ENCODE measurements at places on chromosomes 16 and 17.
A peak's percentile ranks its signal among the peaks of the same experiment; 100 is the strongest.

GRCh38 chr17:19370493-19370960 lies 7.8 kb upstream of the MAPK7 start:
- no peak for DNase-seq

GRCh38 chr16:28261942-28262341 lies 30.4 kb upstream of the SBK1 start:
- no peak for DNase-seq

- DNase-seq = no peak
Measured at GRCh38 chr17:66540131-66540781, 237.8 kb downstream of the PRKCA start.

GRCh38 chr17:73013816-73014663 lies 78.4 kb downstream of the SLC39A11 start:
- DNase-seq = no peak

- no peak for DNase-seq
Measured at GRCh38 chr17:56880133-56880532, 33.7 kb downstream of the TRIM25 start.

DNA sequence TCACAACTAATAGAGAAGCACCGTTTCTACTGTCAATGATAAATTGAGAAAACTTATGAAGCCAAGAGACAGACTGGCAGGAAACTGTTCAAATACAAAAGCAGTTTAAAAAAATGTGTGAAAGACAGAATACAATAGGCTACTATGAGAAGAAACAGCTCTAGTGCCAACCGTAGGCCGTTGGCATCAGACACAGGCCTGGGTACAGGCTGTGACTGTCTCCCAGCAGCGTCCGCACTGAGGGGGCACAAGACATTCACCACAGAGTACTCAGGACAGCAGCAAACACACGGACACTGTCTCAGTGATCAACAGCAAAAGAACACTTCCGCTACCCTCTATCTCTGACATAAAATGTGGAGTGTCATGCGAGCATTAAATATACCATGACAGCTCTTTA lies 7.8 kb upstream of the C1QBP start:
- DNase-seq = no peak

DNA sequence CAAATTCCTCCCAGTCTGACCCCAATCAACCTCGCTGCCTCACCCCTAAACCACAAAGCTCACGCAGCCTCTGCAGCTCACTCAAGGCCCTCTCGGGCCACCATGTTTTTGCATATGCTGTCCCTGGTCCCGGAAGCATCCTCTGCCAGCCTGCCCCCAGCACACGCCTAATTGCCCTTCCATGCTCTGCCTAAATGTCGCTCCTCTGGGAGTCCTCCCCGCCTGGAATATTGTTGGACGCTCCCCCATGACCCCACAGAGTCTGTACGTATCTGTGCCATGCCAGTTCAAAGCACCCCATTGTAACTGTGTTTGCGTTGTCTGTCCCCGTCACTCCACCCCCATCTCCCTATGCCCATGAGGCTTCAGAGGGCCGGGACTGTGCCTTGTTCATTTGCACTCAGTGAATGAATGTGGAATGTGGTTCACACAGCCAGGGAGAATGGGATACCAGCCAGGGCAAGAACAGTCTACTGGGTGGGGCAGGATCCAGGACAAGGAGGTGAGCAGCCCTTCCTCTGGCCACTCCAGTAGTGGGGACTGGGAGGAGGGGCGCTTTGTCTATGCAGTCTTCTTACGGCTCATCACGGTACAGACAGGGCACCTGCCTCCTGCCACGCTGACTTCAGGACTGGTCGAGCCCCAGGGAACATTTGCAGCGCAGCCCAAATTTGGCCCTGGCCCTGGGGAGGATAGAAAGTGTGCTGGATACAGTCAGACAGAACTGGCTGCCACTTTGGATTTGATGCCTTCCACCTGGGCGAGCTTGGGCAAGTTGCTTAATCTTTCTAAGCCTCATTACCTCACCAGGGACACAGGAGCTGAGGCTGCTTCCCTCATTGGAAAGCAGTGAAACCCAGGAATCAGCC lies 48.5 kb downstream of the NOS2 start:
- DNase-seq = no peak

DNA sequence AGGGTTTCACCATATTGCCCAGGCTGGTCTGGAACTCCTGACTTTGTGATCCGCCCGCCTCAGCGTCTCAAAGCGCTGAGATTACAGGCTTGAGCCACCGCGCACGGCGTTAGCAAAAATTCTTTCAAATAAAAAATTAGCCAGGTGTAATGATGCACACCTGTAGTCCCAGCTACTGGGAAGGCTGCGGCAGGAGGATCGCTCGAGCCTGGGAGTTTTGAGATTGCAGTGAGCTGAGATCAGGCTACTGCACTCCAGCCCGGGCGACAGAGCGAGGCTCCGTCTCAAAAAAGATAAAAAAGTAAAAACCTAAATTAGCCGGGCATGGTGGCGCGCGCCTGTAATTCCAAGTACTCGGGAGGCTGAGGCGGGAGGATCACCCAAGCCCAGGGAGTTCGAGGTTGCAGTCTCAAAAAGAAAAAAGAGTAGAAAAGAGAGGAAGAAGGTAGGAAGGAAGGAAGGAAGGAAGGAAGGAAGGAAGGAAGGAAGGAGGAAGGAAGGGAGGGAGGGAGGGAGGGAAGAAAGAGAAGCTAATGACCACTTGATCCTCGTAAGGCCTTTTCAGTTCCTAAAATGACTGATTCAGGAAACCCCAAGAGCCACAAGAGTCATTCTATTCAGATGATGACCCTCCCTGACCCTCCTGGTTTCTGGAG lies 59.2 kb downstream of the SRL start:
- no peak for DNase-seq

DNA sequence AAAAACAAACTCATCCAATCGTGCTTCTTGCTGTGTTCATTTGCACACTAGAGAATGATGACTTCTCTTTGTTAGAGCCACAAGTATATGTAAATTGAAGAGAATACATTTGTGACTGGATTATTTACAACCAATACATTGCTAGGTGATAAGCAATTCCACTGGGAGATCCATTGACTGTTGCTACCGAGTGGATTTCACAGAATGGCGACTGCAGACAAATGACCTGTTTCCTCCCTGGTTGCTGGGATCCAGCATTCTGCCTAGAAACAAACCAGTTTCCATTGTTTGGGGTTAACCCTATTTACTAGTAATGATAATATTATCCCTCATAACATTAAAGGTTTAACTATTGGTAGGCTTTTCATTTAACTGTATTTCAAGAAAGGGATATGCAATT lies 36.9 kb upstream of the CPHXL start:
- DNase-seq = no peak

DNA sequence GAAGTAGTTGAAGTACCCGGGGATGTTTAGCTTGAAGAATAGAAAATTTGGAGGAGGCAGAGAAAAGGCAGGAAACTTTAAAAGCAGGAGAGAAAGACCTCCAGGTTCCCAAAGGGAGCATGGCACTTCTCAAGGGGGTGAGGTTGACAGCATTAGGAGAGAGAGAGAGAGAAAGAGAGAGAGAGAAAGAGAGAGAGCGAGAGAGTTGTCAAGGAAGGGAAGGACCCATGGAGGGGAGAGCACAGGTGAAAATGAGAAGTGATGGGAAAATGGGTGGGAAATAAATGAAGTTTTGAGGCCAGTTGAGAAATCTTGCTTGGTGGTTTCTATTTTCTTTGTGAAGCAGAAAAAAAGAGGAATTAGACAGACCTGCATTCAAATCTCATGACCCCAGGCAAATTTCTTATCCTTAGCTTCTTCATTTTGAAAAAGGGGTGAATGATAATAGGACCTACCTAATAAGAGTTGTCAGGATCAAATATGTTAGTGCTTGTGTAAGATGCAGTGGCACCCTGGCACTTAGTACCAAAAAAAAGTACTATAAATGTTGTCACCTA lies 24.0 kb downstream of the PRKCB start:
- DNase-seq = no peak

DNA sequence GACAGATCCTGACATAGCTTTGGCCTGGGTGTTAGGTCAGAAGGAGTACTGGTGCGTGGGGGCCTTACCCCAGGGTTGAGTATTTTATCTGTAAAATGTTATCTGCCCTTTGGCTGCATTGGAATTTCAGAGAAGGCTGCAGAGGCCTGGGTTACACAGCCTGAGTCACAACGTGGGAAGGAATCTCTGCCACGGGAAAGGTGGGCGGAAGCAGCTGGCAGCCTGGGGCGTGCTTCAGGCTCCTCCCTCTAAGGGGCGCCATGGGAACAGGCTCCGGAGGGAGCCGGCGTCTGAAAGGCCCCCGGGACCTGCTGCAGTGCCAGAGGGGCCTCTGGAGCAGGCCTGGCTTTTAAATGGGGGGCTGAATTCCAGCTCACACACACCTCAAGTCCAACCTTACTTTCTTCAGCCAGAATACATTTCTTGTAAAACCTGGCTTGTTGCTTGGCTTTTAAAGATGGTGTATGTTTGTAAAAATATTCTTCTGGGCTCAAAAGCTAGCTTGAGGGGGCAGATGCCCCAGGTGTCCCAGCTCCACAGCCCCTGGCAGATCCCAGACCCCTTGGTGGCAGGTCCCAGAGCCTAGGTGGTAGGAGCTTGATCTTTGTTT lies 142.2 kb downstream of the RAB11FIP4 start:
- DNase-seq = no peak

DNA sequence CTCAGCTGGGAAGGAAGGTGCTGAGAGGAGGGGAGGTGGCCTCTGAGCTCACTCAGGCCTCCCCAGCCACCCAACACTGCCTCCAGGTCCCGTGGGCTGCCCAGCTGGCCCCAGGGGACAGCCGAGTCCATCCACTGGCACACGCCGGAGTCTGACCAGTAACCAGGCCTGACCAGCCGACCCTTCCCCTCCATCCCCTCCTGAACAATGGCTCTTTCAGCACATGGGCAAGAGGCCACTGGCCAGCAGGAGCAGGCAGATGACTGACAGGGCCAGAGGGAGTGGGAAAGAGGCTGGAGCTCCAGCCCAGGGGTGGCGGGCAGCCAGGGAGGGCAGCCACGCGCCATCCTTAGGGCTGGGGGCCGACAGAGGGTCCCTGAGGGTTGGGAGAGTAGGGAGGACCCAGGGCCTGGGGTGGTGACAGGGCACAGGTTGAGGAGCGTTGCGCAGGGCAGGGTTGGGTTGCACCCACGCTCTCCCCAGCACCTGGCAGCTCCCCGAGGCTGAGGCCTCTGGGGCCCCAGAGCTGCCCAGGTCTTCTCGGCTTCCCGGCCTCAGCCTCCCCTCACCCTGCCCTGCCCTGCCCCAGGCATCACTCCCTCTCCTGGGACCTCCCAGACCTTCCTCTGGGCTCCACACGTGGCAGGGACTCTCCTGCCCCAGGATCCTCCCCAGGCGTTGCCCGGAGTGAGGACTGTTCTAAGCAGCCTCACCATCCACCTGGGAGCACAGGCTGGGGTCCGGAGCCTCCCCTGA lies 20.2 kb upstream of the SLC38A10 start:
- no peak for DNase-seq

- no peak for DNase-seq
Measured at GRCh38 chr17:49565948-49566491, 9.7 kb upstream of the NXPH3 start.

- DNase-seq = no peak
Measured at GRCh38 chr16:72985148-72985941, 62.6 kb downstream of the ZFHX3 start.

DNA sequence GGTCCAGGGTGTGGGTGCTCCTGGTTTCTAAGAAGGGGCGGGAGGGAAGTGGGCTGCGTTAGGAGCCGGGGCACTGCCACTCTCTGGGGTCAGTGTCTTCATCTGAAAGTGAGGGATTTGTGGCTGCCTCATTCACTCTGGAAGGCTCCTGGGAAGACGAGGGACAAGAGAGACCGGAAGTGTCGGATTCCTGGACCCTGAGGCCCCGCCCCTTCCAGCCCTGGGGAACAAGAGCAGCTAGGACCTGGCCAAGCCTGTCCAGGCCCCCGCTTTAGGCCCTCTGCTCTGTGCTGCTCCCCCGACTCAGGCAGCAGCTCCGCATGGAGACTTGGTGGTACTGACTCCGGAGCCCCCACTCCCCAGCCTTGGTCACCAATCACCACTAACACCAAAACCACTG lies 6.5 kb downstream of the LGALS3BP start:
- DNase-seq = no peak

DNA sequence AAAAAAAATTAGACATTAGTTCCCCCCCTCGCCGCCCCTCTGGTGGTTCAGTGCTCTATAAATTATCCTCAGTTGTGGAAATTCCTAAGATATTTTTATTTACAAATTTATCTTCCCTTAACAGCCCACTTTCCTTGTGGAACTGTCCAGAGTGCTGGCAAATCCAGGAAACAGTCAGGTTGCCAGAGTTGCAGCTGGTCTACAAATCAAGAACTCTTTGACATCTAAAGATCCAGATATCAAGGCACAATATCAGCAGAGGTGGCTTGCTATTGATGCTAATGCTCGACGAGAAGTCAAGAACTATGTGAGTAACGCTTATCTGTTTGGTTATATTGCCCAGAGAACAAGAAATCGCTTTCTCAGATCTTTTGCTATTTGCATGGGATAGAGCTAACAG lies 2.9 kb downstream of the KPNB1 start:
- no peak for DNase-seq

GRCh38 chr17:13010959-13011358 lies 6.9 kb downstream of the ELAC2 start:
- no peak for DNase-seq

- DNase-seq = no peak
Measured at GRCh38 chr17:21177401-21177800, 36.6 kb downstream of the TMEM11 start.

DNA sequence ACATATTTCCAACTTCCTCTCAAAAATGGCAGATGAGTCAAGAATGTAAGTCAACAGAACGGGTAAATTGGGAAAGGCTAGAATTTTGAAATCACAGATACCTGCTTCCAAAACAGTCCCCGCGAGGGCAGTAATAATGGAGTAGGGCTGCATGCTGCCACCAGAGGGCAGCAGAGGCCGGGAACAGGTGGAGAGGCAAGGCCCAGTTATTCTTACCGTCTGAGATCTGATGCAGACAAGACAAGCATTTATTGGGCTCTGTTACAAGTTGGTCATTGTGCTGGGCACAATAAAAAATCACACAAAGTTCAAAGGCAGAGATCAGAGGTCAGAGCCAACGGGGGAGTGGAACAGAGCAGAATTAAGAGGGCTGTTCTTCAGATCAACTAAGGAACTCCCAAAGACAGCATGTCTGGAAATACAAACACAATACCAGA lies 8.8 kb upstream of the MLKL start:
- peak; percentile 86 for DNase-seq

DNA sequence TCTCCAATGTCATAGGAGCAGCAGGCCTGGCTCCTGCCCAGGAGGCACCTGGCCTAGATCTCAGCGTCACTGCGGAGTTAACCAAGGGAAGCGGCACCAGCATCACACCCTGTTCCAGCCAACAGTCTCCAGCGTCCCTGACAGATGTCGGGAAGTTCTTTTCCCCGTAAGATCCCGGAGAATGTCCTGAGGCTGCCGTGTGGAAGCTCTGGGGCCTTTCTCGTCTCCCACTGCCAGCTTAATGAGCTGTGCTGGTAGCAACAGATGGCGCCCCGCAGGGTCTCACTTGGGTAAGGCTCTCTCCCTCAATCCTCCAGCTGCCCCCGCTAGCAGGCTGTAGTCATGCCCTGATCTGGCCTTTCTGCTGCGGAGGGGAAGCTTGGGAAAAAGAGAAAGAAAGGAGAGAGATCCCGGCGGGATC lies 57.5 kb downstream of the MARCHF10 start:
- DNase-seq = no peak

- DNase-seq = no peak
Measured at GRCh38 chr16:66996324-66996982, 8.1 kb downstream of the CES4A start.

Data from CD4-positive, CD25-positive, alpha-beta regulatory T cell (primary cell).